ENCODE measurements at places on chromosomes 2 and 18.
A peak's percentile ranks its signal among the peaks of the same experiment; 100 is the strongest.

- no peak for DNase-seq
These were observed 452.5 kb upstream of the CHAC2 start for GRCh38 chr2:53315149-53315548.

DNA sequence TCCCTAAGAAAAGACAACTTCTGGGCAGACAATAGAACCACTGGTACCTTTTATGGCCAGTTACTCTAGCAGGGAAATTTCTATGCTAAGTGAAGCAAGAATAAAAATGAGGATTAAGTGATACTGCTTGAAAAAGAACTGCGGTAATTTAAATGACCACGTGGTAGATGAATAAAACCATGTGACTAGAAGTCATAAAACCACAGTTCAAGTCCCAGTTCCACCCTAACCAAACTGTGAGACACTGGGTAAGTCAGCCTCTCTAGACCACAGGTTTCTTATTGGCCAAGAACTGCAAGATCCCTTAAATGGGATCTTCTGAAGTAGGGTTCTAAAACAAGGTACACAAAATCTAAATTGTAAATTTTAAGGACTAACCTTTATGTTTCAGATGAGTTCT lies 12.7 kb downstream of the TMEM237 start:
- no peak for DNase-seq

GRCh38 chr2:48588745-48589144 lies 28.9 kb upstream of the GTF2A1L start:
- DNase-seq: no peak

GRCh38 chr2:12264146-12264545 lies 452.6 kb upstream of the TRIB2 start:
- no peak for DNase-seq

DNA sequence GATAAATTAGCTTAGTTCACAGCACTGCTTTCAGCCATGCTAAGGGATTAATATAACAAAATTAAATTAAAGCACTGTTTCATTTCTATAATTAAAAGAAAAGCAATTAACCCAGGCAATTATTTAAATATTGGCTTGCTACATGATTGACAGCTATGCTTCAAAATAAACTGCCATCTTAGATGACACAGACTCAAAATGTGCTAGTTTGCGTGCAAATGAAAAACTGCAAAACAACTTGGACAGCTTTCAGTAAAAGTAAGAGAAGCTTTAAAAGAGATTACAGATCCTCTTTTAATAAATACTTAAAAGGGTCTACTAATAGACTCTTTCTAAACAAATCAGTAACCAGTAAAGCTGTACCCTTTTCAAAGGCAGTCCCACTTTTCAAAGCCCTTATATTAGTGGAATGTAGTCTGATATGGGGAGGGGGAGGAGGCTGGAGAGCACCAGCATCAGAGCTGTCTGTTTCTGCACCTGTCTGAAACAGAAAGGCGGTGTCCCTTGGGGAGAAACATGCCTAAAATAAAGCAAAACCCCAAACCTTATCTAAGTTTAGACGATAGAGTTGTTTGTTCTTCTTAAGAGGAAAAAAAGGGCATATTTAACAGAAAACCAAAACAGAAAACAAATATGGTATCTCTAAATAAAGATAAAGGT lies 20.8 kb downstream of the EIF2AK3 start:
- DNase-seq: no peak

DNA sequence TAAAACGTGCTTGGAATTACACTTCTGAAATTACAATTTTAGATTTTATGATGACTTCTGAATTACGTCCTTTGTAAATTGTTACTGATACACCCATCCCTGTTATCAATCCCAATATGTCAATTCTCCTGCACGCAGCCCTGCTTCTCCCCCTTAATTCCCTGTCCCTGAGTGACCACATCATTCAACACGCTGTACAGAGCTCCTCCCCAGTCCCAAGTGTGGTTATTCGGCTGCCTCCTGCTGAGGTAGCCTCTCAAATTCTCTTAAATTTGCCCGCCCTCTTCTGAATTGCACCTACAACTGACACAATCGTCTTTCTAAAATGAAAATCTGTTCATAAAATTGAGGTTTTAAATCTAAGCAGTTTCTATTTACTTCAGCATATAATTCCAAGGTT lies 10.1 kb downstream of the SERPINB8 start:
- DNase-seq: no peak

DNA sequence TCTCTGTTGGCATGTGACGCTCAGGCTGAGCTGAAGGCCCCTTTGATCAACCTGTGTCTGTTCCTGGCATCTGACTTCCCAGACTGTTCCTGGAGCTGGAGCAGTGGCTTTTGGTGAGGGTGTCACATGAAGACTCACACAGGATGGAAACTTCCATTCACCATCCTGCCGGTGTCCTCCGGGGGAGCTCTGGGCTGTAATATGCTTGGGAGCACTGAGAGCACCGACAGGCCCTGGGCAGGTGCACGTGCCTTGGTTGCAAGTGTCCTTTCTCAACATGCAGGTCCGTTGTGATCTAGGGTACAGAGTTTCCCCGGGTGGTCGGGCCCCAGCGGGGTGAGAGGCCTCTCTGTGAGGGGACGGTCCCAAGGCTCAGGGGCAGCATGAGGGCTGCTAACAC lies 24.8 kb upstream of the GBX2 start:
- DNase-seq: no peak

- DNase-seq: no peak
These were observed 188.1 kb downstream of the ARL4C start for GRCh38 chr2:234308813-234309195.

DNA sequence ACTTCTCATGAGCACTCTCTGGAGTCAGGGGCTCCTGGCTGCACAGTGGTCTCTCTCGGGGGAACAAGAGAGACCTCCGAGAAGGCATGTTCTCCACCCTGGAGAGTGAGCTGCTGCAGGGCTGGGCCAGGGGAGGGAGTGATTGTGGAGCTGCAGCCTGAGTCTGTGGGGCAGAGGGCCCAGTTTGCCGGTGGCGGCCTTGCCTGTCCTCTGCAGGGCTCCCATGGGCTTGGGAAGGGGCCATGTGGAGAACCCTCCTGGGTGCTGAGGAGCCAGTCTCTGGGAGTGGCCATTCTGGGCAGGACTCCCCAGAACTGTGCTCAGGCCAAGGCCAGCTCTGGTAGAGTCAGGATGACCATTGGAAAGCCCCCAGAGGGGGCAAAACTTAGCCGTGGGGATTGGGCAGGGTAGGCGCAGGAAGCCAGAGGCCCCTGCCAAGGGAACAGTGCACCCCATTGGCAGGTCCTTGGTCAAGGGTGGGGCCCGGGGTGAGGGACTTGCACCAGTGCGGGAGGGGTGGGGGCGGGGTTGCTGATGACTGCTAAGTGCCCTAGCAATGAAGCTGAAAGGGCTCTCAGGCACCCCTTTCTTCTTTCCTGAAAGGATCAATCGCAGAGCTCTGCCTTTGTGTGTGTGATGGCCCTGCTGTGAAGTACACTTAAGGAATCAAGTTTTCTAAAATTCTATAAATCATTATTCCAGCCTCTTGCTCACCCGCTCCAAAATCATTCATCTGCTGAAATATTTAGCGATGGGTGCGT lies 69.7 kb upstream of the BOD1L2 start:
- no peak for DNase-seq

DNA sequence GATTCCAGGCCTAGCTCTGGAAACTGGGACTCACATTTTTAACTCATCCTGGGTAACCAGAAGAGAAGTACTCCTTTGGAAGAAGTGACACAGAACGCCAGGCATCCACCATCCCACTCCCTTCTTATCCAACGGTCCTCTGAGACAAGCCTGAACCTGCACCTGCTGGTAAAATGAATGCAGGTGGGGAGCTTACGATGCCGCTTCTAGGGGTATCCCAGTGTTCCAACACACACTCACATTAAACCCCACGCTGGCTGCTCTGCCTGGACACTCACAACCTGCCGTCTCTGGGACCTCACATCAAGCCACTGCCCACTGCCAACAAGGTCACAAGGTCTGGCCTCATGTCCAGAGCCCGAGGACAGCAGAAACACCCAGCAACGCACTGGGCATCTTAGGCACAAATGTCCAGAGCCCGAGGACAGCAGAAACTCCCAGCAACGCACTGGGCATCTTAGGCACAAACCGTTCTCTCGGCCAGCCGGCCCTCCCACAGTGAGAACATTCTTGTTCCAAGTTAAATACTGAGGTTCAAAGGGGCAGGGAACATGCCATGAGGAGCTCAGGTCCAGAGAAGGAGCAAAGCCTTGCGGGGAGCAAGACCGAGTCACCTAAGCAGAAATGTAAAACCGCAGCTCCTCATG lies 9.9 kb downstream of the SLC66A2 start:
- DNase-seq: no peak

DNA sequence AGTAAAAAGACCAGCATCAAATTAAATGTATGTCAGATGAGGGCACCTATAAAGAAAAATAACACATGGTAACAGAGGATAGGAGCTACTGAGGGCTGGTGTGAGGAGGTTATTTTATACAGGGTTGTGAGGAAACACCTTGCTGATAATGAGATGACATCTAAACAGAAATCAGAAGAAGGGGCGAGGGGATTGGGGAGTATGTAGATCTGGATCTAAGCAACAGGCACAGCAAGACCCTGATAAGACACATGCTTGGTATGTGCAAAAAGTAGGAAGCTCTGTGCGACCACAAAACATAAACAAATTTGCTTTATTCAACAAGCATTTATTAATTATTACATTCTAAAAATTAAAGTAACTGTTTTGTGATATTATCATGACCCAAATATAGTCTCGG lies 295.4 kb downstream of the ZEB2 start:
- no peak for DNase-seq

DNA sequence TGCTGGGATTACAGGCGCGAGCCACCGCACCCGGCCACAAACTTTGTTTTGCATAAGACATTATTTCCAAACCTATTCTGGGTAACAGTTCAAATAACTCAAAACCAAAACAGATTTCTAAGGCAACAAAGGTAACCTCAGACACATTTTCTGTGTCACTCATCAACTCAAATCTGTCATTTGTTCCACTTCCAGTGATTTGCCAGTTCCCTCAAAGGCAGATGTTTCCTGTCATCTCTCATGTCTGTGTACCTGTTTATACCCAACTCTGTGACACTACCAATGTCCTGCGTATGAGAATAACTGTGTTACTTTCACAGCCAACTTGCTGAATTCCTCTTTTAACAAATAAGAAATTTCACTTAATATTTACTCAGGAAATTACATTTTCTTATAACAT lies 54.4 kb downstream of the SCN3A start:
- DNase-seq: no peak

DNA sequence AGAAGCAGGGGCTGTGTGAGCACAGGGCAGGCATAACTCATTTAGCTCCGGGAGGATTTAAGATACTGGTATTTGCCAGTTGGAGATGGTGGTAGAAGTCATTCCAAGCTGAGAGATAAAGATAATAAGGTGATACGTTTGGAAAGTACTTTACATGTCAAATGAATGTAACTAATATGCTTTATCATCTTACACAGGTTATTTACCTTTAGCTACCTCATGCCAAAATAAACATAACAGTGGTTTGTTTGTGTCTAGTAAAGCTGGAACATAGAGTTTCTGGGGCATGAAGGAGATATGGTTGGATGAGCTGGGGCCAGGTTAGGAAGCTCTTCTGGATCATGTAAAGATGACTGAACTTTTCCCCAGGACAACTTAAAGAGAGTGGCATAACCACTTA lies 126.9 kb upstream of the PIK3C3 start:
- DNase-seq: no peak

DNA sequence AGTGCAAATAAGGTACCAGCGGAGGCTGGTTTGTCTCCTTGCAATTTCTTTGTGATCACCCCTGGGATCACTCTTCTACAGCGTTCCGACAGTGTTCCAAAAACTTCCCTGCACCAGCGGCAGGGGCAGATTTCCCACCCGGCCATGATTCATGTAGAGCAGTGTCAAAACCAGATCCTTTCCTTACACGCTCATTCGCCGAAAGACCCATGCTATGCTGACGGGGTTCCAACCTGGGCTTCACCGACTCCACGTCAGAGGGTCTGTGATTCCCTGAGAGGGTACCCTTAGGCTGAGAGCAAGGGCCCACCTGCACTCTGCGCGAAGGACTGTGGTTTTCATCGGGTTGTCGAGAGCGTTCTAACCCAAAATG lies 423 bp upstream of the TTC27 start:
- peak; percentile 19 for DNase-seq

DNA sequence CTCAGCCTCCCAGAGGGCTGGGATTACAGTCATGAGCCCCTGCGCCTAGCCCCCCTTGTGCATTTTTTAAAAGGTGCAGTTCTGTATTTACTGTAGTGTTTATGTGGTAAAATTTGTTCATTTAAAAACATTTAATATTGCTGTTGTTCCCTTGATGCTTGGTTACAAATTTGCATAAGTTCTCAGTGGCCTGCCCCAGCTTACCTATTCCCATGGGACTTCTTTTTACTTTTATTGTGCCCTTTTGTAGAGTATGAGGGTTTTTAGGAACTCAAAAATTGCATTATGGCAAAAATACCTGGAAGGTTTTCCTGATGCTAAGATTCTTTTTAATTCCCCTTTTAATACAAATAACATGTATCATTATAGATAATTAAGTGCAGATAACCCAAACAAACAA lies 63.0 kb downstream of the DGKD start:
- no peak for DNase-seq

DNA sequence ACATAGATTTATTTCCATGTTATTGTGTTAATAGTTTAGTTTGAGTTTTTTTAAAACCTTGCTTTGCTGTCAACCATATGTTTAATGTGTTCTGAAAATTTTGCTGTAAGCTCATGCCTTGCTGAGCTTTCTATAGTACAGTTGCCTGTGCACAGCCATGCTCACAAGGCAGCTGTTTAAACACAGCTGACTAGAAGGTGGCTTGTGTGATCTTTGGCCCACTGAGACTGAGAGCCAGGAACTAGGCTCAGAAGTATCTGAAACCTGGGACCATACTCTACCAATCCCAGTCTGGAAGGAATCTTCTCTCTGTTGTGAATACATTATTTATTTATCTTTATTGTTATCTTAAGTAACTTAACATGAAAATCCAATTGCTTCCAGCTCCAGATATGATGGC lies 350.5 kb downstream of the KIAA1328 start:
- DNase-seq: no peak

DNA sequence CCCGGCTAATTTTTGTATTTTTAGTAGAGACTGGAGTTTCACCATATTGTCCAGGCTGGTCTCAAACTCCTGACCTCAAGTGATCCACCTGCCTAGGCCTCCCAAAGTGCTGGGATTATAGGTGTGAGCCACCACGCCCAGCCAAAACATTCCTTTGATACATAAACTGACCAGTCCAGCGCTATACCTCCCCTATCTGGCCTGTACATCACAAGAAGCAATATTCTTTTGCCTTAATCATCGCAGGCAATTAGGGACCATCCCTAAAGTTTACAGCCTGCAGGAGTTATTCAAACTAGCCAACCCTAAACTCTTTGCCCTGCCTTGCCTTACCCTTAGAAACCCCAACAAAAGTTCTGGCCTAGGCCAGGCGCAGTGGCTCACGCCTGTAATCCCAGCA lies 6.8 kb upstream of the PPM1G start:
- DNase-seq: no peak

- no peak for DNase-seq
These were observed 141.5 kb downstream of the NCKAP5 start for GRCh38 chr2:133426791-133427190.

- DNase-seq: no peak
These were observed 893.5 kb upstream of the KLHL29 start for GRCh38 chr2:22491442-22491841.

All from BE2C (cell line).